Activated CD4-positive, CD25-positive, alpha-beta regulatory T cell treated with anti-CD3 and anti-CD28 coated beads, Interleukin-2, amount 50 U/mL, for 16 hours (primary cell): ENCODE measurements at places on chromosomes 7 and 10.

DNA sequence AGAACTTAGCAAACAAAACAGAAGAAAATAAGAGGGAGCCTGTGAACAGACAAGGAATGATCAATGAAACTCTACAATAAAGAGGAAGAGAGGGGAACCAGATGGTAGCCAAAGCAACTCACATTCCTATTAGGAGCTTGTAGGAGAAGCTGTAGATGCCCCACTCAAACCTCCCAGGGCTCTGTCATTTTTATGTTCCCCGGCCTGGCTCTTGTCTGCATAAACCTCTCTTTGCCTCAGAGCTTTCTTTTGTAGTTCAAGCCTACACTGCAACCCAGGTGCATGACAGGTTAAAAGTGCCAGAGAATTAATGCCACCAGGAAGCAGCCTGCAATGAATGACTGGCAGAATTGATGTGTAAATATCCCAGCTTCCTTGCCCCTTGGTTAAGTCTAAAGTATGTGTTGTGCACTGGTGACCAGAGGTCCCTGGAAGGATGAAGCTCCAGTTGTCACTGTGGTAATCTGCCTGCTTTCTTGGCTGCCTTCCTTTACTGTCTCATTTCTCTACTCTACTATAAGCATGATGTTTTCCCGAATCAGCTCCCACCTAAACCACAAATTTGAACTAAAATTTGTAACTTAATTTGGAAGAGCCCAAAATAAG is 40.4 kb downstream of the HDAC9 start:
- no peak for DNase-seq

- DNase-seq: no peak
Observed at GRCh38 chr7:82416402-82416801, 27.2 kb downstream of the CACNA2D1 start.

DNA sequence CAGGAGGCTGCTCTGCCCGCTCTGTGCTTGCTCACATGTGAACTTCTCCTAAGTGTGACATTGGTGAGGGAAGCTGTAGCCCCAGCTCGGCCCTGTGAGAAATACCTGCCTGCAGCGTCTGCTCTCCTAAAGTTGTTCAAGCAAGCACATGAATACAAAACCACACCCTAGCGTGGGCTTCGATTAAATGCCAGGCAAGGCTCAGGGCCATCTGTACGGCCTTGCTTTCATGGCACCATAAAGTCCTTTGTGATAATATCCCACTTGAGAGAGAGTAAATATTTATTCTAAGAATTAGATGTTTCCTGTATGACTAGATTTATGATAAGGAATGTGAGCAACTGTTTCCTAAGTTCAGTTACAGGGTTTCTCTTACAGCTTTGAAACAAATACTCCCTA is 262.8 kb upstream of the KLF14 start:
- no peak for DNase-seq

GRCh38 chr10:124566981-124567835 is 105.6 kb downstream of the LHPP start:
- no peak for DNase-seq

DNA sequence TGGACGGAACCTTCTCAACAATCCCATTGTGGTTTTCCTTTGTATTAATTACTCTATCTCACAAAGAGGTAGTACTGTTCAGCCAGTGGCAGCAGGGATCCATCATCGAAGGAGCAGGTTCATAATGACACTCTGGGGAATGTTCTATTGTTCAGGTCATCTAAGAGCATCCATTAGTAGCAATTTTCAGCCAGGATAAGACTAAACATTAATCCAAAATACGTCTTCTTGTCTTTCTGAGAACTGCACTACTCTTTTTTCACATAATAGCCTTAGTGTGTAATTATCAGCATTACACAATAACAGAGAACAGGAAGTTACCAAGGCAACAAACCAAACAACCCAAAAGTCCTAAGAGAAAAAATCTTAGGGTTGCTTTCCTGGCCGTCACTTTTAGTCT is 259.5 kb upstream of the VWC2 start:
- DNase-seq: no peak

DNA sequence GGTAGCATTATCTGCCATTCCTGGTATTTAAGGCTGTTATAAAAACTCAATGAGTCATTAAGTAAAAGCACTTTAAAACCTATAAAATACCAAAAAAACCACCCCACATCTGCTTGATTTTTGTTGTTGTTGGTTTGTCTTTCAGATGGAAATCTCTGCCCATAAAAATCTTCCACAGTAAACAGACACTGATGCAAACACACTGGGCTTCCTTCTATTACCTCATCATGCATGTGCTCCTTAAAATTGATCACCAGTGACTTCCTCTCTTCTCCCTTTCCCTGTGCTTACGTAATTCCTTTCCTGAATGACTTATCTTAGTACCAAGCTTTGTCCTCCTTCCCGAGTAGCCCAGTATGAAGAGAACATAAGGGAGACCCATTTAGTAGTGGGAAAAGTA is 167.2 kb downstream of the EVX1 start:
- DNase-seq: no peak

GRCh38 chr10:29619241-29619669 is 15.5 kb downstream of the SVIL start:
- DNase-seq: no peak

- no peak for DNase-seq
Observed at GRCh38 chr7:36272567-36273269, 116.9 kb upstream of the ANLN start.

DNA sequence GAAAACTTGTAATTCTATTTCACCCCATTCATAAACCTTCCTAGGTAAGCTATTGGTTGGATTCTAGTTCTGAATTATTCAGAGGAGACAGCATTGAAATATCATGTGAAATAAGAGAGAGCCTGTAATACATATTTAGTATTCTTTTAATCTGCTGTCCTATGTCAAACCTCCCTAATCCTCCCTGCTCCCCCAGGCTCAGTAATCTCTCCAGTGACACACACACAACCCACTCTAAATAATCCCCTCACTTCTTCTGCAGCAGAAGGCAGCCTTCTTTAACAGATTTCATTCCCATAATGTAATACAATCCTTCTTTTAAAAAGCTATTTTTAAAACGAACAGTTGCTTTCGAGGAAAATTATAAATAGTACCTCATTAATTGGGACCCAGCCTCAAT is 639.7 kb upstream of the AUTS2 start:
- DNase-seq: no peak

- DNase-seq: no peak
Observed at GRCh38 chr7:128347647-128348097, 4.0 kb upstream of the RBM28 start.

GRCh38 chr10:128629111-128630096 is 503.2 kb upstream of the MKI67 start:
- no peak for DNase-seq

DNA sequence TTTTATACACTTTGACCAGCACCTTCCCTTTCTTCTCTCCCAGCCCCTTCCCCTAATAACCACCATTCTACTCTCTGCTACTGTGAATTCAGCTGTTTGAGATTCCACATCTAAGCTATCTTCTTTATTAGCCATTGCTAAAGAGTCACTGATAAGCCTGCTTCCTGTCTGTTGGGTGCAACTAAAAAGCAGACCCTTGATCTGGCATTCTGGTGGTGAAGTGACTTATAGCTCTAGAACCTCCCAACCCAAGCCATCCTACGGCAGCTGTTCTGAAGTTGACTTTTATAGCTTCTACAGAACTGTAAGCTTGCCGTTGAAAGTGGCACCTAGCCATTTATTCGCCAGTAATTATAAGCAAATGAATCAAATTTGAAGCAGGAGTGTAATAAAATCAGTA is 105.6 kb downstream of the AHR start:
- DNase-seq: no peak

- no peak for DNase-seq
Observed at GRCh38 chr7:129264534-129264933, 39.7 kb downstream of the AHCYL2 start.

- DNase-seq: no peak
Observed at GRCh38 chr10:30752481-30752881, 122.9 kb upstream of the LYZL2 start.

GRCh38 chr10:78028438-78029268 is 662 bp downstream of the POLR3A start:
- no peak for DNase-seq

DNA sequence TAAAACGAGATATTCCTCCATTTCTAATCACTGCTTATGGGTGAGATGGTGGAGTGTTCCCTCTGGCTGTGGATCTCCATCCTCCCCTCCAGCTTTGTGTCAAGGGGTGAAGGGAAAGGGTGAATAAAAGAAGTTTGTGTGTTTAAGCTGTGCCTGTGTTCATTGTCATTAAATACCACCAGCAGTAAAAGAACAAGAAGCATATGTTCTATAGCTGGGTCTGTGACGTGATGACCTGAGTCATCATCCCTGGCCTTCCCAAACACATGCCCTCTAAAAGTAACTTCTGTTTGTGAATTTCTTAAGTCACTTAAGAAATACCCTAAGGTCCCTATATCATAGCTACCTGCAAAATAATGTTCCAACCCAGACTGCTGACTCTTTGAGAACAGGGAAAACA is 104.9 kb downstream of the PPP1R17 start:
- no peak for DNase-seq

DNA sequence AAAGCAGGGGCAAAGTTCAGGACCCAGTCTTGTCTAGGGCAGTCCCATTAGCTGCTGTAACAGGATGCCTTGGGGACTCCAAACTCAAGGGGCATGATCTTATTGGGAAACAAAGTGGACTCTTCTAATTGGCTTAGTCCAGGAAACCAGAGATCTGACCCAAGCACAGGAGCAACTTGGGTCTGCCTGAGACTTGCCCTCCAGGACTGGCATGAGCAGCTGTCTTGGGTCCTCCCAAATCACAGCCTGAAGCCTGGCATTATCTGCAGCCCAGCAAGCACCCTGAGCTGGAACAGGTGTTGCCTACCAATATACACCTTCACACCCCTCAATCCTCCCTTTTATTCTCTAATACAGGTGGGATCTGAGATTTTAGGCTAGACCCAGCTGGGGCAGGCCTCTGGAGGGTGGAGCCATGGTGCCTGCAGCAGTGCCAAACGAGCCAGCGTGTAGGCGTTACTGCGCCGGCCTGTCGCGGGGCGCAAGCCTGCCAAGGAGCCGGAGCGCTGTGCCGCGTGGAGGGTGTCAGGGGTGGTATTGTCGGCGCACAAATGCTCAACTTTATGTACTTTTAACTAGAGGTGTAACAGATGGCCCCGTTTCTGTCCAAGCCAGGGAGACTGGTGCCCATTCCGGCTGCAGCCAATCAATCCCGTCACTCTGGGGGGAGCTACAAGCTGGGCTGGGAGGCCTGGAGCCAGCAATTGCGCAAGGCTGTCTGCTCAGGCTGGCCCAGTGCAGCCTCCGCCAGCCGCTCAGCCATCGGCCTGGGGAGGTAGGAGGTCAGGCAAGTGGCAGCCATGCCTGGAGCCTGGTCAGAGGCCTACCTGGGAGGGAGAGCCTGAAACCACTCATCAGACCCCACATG is 12.8 kb upstream of the LBX1 start:
- no peak for DNase-seq

- DNase-seq: no peak
Observed at GRCh38 chr7:105250239-105250638, 138.5 kb downstream of the SRPK2 start.
